Hippocampal formation (tissue), 2 donors: ENCODE measurements at places on chromosomes 6 and 20.

DNA sequence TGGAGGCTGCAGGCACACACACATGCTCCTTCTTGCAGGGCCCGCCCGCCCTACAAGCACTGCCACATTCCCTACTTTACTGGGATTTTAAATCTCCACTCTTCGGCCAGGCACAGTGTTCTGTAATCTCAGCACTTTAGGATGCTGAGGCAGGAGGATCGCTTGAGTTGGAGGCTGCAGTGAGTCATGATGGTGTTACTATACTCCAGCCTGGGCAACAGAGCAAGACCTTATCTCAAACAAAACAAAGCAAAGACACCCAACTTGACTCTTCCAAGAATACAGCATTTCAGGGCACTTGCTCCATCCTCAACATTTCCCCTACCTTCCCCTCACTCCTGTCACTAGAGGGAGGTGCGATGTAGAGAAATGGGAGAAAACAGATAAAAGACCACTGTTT is 194.0 kb downstream of the MYLK4 start:
- no peak for DNase-seq

DNA sequence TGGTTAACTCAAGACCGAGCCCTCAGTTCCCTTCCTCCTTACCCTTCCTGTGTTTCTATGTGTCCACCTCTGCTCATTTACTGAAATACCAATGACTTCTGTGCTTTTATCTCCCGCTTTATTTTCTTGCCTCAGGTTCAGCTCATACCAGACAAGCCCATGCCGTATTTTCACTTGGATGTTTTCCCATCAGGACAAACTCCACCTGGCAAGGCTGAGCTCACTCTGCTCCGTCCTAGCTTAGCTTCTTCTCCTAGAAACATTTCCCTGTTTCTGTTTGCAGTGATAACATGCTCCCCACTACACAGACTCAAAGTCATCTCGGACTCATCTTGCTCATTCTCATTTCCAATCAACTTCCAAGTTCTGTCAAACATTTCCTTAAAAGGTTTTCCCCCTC is 56.9 kb upstream of the TFB1M start:
- DNase-seq, result no peak

- DNase-seq, result no peak
These were observed 382.6 kb downstream of the SMOC2 start for GRCh38 chr6:168823397-168824212.

DNA sequence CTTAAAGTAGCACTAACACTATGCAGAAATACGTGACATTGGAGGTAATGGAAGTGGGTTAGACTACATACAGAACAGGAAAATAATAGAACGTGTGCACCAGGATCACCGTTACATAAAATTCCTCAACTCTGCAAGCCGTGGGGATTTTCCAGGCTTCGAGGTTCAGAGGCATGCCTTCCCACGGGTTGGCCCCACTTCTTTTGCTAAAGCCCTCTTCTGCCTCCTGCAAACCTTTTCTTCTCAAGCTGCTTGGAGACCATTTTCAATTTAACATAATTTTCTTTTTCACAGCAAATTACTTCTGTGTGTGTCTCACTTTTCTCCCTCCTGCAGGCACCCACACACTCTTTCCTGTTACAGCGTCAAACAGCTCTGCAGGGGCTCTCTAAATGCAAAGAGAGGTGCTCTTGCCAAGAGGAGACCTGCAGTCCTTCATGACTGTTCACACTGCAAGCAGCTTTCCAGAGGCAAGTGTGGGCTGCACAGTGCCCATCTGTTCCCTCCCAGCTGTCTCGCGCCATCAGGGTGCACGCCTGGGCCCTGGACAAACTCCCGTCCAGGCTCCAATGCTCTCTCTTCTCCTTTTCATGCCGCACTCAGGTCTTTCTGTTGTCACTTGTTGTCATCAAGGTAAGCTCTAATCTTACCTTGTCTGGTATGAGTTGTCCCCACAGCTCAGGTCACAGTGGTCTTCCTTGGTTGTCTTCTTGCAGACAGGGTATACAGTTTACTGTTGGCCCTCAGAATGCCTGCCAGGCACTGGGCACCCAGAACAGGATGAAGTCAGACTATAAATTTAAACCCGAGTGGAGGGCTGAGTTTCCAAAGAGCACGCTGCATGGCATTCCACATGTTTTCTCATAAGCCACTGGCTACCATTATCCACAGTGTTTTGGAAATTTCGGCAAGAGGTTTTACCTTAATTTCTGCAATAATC is 164.8 kb upstream of the GGTLC1 start:
- no peak for DNase-seq

DNA sequence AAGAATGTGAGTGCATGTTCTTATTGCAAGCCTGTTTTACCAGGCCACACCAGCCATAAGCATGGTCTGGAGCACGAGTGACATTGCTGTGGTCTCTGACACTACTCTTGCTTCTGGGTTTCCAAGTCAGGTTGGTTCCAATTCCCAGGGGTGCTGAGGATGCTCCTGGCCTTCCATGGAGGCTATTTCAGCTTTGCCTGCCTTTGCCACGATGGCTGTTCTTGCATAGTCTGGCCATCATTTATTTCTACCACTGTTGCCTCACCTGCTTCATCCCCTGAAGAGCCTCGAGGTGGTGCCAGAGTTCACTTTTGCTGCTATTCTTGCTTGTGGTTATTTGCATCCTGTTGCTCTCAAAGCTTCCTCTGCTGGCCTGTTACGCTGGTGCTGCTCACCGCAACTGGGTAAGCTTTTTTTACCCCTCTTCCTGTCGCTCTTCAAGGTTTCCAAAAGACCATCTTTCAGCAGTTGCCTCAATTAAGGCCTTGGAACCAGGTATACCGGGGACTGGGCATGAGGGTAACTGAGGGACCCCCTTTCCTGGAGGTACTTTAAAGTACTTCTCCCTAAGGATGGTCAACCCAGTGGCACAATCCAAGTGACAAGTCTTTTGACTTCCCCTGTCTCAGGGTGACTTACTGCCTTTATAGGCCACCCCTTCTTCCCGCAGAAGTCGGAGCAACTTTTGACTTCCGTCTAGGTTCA is 64.5 kb downstream of the AKAP7 start:
- peak; percentile 6 for DNase-seq

- DNase-seq, result no peak
These were observed 70.6 kb upstream of the KCNK16 start for GRCh38 chr6:39393075-39393474.

GRCh38 chr6:71707059-71707458 is 179.3 kb upstream of the RIMS1 start:
- no peak for DNase-seq

- peak; percentile 36 for DNase-seq
These were observed 649.4 kb downstream of the HDGFL1 start for GRCh38 chr6:23218751-23219150.

DNA sequence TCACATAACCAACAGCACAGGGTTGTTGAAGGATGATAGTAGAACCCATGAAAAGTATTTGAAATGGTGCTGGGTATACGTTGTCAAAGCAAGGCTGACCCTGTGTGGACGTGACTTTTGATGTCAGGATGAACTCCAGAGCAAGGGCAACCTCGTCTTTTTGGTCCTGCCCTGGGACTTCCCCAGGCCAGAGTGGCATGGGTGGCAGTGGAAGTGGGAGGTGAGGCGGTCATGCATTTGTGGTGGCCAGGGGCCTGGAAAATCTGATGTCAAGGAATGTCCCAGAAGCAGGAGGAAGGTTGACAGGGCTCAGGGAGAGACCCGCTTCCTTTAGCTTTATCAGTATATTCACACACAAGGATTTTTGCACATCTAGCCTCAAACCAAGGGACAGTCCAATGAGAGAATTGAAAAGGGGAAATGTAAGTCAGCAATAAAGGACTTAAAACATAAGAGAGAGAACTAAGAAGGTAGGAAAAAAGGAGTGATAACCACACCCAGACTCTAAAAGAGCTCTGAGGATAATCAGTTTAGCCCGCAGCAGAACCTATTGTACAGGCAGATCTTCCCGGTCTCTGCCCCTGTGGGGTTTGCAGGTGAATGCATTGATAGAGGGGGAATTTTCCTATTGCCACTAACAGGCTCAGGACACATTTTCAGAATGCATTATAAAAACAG is 98.8 kb upstream of the HDGFL1 start:
- no peak for DNase-seq

- DNase-seq, result no peak
These were observed 78.0 kb downstream of the TRMT11 start for GRCh38 chr6:126064257-126064747.

DNA sequence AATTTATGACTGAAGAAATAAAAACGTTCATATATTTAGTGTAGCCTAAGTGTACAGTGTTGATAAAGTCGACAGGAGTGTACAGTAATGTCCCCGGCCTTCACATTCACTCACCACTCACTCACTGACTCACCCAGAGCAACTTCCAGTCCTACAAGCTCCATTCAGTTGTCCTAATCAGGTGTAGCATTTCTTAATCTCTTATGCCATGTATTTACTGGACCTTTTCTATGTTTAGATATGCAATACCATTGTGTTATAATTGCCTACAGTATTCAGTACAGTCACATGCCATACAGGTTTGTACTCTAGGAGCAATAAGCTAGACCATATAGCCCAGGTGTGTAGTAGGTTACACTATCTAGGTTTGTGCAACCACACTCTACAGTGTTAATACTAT is 610.2 kb upstream of the NOX3 start:
- no peak for DNase-seq

GRCh38 chr6:9523462-9523861 is 891.4 kb downstream of the TFAP2A start:
- DNase-seq, result no peak

DNA sequence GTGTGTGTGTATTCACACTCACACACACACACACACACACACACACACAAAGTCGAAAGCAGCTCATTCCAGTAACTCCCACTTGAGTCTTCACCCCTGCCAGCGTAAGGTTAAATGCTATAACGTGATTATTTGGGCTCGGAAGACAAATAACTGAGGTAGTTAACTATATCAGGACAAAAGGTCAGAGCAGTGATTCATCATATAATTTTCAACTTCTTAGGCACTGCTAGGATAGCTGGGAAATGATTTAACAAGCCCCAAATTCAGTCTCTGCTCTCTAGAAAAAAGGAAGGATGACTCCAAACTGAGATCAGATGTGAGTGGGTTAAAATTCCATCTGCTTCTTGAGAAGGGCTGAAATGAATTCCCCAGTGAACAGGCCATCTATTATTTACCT is 30.7 kb downstream of the HDGFL1 start:
- no peak for DNase-seq

GRCh38 chr6:145841668-145842067 is 27.1 kb upstream of the FBXO30 start:
- no peak for DNase-seq

GRCh38 chr6:36612101-36612625 is 18.0 kb downstream of the SRSF3 start:
- no peak for DNase-seq

DNA sequence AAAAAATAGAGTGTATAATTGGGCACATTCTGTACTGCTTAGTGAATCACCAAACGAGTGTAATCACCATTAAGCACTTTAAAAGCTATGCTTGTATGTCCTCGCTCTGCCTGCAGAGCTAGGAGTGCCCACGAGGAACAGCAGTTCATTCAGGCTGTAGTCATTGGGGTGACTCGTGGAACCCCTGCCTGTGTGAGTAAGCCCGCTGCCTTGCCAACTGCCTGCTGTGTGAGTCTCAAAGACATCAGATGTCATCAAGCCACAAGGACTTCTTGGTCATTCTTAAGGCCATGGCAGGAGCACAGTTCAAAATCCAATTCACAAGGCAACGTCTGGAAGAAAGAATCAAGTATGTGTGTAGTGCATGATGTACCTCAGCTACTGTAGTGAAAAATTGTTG is 60.4 kb downstream of the FOXO3 start:
- DNase-seq, result no peak

- DNase-seq, result no peak
These were observed 7.0 kb upstream of the EPB41L2 start for GRCh38 chr6:131070061-131070460.

GRCh38 chr6:152463164-152463563 is 174.0 kb downstream of the SYNE1 start:
- DNase-seq, result no peak

DNA sequence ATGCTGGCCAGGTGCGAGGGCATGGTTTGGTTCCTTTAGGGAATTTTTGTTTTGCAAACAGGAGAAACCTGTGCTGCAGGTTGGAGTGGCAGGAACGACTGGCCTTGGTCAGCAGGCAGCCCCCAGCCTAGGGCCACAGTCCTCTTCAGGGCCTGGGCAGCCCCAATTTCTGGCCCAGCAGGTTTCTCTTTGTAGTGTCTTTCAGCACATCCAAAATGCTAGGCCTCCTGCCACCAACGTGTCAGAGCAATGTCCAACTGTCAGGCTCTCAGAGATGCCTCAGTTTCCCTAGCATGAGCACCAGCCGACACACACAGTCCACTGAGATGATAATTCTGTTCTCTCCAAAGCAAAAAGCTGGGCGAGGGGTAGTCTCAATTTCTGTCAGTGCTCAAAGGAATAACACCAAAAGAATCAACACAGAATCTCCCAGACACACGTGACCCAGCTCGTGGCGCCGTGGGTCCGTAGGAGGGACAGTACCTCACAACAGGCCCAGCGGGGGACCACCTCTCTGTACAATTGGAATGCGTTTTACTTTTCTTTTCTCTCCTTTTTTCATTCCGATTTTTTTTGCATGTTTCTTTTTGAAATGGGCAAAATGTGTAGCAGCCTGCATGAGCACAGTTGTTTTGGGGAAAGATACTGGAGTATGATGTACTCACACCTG is 125.9 kb downstream of the TAF4 start:
- DNase-seq, result no peak

GRCh38 chr20:17498641-17499040 is 32.5 kb downstream of the BFSP1 start:
- no peak for DNase-seq

DNA sequence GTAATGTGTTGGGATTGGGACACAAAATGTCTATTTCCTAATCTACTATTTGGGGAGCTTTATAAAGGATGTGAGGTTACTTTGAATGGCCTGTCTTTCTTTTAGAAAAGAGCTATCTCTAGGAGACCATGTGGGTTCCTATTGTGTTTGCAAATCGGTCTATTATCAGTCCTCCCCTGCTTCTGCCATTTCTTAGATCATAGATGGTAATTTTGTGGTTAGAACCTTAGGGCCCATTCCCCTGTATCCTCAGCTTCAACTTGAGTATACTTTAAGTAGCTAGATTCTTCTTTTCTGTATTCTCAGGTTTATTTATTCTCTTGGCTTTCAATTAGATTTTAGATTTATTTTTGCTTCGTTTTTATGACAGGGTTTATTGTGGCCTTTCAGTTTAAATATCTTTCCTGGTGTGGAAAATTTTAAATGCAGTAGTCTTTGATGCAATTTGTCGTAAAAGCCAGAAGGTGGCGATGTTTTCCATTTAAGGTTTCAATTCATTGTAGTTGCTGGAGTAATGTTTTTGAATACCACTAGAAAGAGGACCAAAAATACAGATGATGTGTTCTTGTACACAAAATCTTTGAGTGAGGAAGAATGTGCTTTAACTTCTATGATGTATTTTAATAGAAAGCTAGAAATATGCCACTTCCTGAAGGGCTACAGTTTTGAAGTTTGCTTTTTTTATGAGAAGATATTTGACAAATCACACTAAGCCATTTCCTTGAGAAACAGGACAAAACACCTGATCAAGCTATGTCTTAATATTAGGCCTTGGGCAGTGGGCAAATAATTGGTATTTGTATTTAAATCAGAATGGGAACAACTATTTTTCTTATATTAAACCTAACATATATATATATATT is 20.3 kb downstream of the TBPL1 start:
- DNase-seq, result peak; percentile 87
